ENCODE measurements at places on chromosomes 5 and 9.

- DNase-seq: no peak
Measured at GRCh38 chr5:1881098-1881572, 1.6 kb downstream of the IRX4 start.

- DNase-seq: no peak
Measured at GRCh38 chr9:92119586-92119985, 4.4 kb upstream of the SPTLC1 start.

DNA sequence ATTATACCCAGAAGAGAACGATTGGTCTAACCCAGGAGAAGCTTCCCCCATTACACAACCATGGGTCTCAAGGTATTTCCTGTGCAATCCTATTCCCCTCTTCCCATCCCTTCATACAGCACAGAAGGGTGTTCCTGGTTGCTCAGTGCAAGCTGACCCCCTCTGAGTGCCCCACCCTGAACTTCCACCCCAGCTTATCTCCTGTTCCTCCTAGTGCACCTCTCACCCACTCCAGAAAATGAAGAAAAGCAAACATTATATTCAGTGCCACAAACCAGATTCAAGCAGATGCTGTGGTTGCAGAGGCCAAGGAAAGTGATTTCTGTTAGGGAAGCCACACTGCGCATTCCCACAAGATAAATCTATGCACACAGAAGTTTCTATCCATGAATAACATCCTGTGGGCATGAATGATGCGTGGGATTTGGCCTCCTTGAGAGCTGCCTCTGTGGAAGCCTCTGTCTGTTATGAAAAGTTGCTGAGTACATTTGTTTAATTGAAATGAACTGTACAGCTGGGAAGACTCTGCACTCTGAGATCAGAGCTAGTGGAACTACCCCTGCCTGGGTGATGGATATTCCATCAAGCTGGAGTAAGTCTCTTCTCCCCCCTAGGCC lies 2.2 kb upstream of the OR2S2 start:
- DNase-seq: no peak

DNA sequence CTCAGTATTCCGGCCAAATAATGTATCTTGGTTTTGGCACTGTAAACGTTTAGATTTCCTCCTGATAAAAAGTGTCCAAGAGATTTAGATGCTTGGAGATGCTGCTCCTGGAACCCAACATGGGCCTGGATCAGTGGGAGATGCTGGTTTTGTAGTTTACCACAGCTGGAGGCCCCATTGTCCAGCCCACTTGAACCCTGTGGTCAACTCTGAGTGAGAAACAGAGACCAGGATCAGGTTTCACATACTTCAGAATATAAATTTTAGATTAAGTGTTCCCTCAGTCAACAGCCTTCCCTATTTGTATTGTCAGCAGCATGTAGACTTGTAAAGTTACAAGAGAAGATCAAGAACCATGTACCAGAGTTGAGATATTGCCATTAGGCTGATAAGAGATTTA lies 144.7 kb upstream of the C9orf72 start:
- DNase-seq: no peak

DNA sequence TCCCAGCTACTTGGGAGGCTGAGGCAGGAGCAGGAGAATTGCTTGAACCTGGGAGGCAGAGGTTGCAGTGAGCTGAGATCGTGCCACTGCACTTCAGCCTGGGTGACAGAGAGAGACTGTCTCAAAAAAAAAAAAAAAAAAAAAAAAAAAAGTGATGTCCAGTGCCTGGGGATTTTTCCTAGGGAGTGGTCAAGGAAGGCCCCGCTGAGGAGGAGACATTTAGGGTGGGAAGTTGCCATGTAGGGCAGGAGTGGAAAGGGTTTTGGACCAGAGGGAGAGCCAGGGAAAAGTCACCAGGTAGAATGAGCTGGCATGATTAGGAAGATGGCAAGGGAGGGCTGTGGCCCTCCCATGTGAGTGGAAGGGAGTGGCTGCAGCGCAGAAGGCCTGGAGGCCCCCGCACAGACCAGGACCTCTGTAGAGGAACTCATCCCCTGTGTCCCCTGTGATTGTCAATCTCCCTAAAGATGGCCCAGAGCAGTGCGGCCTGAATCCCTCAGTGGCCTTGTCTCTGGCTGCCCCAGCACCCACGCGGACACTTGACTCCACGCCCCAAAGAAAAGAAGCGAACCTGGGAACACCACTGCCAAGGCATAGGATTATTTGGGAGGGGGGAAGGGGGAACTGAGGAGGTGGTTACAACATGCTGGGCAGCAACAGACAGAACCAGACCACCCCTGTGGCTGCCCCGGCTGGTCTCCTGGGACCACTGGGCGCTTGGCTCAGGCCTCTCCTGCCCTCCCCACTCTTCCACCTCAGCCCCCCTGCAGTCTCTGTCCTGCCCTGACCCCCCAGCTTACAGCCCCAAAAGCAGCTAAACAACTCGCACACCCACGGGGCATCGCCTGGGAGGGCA lies 2.6 kb upstream of the SQSTM1 start:
- no peak for DNase-seq

DNA sequence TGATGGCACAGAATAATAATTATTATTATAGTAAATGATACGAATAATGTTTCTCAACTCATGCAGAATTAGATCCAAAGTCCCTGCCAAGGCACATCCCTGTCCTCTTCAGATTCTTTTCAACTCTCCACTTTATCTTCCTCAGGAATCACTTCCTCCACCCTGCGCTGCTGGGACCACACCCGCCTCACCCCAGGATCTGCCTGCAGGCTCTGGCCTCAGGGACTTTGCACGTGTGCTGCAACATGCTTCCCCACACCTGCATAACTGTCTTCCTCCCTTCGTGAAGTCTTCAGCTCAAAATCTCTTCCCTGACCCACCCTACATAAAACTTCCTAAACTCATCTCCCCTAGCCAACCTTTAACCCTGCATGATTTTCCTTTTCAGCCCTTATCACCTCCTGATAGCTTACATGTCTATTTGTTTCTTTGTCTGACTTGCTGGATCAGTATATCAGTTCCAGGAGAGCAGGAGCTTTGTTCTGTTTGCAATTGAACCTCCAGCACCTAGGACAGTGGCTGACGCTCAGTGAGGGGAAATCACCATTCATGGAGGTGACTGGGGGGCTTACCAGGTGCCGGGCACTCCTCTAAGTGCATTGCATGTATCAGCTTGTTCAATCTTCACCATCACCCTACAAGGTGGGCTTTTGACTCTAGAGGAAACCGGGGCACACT lies 47.5 kb upstream of the EGFLAM start:
- DNase-seq: no peak

DNA sequence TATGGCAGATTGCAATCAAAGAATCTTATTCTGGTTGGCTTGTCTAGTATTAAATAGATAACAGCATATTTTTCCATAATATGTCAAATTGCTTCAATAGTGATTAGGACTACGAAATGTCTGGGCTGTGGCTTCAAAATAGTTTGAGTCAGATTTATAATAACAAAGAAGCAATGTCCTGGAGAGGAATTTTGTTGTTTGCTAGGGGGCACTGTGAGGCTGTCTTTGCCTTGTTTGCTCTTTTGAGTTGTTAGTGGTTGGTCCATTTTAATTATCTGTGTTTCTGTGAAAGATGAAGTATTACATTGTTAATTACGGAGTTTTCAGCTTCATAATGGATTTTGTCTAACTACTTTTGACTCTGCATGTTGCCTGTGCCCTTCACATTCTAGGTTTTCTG lies 713.6 kb downstream of the TLE4 start:
- DNase-seq: no peak

DNA sequence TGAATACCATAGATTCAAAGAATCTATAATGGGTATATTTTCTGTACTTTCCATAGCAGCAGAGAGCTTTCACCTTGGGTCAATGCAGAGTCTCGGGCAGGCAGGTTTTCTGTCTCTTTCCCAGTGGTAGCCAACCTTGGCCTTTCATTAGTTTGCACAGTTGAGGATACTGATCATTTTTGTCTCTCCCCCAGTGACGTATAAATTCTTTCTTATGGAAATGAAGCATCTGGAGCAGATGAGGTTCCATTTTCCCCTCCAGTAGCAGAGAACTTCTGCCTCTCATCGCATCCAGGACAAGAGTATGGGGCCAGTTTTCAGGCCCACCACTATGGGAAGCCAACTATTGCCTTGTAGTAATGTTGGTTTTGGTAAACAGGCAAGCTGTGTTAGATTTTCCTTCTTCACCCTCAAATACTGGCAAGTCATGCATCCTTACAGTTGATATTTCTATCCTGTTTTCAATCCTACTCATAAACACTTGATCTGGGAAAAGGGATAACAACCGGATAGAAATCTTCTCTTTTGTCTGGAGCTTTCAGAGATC lies 845.2 kb upstream of the CDH18 start:
- DNase-seq: no peak

DNA sequence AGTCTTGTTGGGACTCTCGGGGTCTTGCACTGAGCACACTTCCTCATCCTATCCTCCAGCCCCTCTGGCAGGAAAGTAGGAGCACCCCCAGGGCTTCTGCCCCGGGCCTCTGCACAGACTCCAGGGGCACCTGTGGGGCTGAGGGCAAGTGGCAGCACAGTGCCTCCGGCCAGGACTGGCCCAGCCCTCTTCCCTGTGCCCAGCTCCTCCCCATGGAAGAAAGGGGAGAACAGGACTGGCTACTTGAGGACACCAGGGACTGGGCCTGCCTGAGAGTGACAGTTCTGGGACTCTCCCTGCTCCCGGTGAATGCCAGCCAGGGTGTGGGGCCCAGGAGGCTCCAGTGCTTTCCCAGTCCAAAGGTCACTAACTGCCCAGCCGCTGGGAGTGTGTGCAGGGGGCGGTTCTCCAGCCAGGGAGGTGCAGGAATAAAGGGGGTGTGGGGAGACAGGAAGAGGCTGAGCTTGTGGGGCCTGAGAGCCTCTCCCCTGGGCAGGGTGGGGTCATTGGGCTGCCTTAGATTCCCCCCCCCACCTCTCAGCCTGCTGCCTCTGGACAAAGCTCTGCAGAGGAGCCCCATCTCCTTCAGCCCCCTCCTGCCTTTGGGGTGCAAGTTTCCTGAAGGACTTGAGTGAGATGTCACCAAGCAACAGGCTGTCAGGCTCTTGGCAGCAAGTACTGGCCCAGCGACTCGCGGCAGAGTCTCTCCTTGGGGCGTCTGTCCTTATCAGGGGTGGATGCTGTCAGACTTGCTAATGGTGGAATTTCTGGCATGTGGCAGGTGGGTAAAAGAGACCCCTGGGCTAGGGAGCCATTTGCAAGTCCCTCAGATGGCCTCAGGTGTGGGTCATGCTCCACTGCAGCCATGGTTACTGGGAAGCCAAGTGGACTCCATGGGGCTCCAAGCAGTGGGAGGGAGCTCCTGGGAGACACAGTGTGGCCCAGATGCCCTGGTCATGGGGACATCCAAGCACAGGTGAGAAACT lies 19.1 kb upstream of the JADE2 start:
- DNase-seq: no peak

DNA sequence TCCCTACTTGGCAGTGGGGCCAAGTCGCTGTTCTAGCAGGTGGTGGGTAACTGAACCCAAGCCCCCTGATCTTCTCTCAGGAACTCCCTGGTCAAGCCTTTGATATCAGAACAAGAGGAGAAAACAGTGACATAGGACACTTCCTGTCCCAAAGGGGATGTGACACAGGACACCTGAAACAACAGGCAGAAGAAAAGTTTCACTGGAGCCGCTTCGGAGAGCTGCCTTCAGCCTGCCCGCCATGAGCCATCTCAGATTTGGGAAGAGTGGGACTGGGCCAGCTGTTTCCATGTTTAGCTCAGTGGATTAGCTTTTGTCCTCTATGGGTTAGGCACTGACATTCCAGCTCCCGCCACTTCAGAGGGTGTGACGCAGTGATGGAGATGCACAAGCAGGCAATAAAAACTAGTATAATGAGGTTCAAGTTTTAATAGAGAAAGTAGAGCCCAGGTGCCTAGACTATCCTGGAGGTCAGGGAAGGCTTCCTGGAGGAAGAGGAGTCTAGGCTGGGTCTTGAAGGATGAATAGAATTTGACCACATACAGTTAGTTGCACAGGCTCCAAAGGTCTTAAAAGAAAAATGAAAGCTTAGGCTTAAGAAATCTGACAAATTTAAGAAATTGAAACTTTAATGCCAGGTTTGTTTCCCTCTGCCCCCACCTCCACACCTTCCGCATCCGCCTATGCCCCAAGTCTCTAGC lies 104.1 kb upstream of the SPRY4 start:
- no peak for DNase-seq

GRCh38 chr9:108569624-108570023 lies 286.2 kb downstream of the ACTL7B start:
- no peak for DNase-seq

- DNase-seq: no peak
Measured at GRCh38 chr9:134007150-134007549, 15.0 kb upstream of the VAV2 start.

DNA sequence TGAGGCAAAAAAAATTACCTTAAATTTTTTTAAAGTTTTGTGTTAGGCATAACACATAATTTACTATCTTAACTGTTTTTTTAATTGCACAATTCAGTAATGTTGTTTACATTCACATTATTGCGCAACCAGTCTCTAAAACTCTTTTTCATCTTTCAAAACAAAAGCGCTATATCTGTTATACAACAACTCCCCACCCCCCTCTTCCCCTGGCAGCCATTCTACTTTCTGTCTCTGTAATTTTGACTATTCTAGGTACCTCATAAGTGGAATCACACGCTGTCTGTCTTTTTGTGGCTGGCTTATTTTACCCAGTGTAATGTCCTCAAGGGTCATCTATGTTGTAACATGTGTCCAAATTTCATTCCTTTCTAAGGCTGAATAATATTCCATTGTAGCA lies 241.5 kb upstream of the DMRT1 start:
- no peak for DNase-seq

DNA sequence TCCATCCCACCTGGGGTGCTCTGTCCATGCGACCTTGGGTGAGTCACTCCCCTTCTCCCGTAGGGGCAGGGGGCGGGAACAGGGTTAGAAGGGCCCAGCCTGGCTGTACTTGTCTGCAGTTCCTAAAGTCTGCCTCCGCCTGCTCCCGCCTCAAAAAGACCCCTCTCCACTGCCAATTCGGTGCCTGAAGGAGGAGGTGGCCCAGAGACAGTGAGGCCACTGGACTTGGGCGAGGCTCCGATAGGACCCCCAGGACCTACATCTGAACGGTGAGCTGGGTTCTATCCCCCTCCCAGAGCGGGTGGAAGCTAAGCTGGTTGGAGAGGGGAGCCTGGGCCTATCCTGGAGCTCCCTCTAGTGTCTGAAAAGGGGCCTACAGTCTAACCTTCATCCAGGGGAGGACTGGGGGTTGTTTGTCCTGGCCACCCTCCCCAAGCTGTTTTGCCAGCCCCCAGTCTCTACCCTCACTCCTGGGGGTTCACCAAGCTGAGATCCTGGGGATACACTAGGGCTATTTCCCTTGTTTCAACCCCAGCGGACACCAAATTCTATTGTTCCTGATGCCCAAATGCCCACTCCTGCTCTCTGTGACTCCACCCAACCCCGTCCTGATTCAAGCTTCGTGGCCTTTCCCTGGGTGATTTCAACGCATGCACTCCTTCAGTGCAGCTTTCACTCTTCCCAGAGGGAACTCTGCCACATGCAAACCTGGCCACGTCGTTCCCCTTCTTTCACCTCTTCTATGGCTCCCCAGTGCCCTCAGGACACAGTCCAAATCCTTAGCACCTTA lies 6.1 kb upstream of the CRB2 start:
- peak; percentile 77 for DNase-seq

GRCh38 chr5:157308836-157309465 lies 43.0 kb downstream of the CYFIP2 start:
- no peak for DNase-seq

- no peak for DNase-seq
Measured at GRCh38 chr9:77981332-77981731, 50.3 kb downstream of the GNAQ start.
